ENCODE measurements at places on chromosomes 6 and 20. TPM values are rescaled to one million over a fixed set of nuclear protein-coding genes. Genes with fewer than 3 reads are reported as not detected.

Gene IRF4
- total RNA-seq: 0.28 TPM

Gene ARMC12
- under 0.01 TPM for total RNA-seq

Gene MLN
- total RNA-seq: not detected

Gene OVOL2
- total RNA-seq: not detected

Gene WASF1
- total RNA-seq: 6.5 TPM

Gene COL19A1
- 1.4 TPM for total RNA-seq

Gene STAU1
- 32.4 TPM for total RNA-seq

Gene HAO1
- not detected for total RNA-seq

Gene TCF21
- 8.2 TPM for total RNA-seq

Gene EMILIN3
- not detected for total RNA-seq

Gene SNAP91
- total RNA-seq: not detected

Gene INSM1
- not detected for total RNA-seq

Gene ISM1
- total RNA-seq: not detected

Gene TBC1D7
- 16.9 TPM for total RNA-seq

Gene PLAGL1
- 16.9 TPM for total RNA-seq

Gene SLPI
- not detected for total RNA-seq

Gene FRMD1
- total RNA-seq: not detected

Gene HMGA1
- 40.9 TPM for total RNA-seq

Gene PLEKHG1
- total RNA-seq: 1.5 TPM

Gene BTNL2
- total RNA-seq: not detected

Gene CRIP3
- not detected for total RNA-seq

Gene IDH3B
- 55.2 TPM for total RNA-seq

Gene SLC32A1
- total RNA-seq: under 0.01 TPM

Gene NRSN1
- not detected for total RNA-seq

Gene SLC12A5
- not detected for total RNA-seq

Gene GSTA1
- total RNA-seq: not detected

Gene NT5E
- total RNA-seq: 306 TPM

Gene MGME1
- 13.0 TPM for total RNA-seq

Gene FAM217A
- total RNA-seq: not detected

Gene DUSP15
- not detected for total RNA-seq

Gene C20orf204
- 0.77 TPM for total RNA-seq

Gene PRL
- total RNA-seq: not detected

Gene AKAP7
- total RNA-seq: 8.6 TPM

Gene UBE2V1
- 30.4 TPM for total RNA-seq

Gene RBM39
- 357 TPM for total RNA-seq

Gene TOP1
- 15.5 TPM for total RNA-seq

Gene MAS1
- total RNA-seq: under 0.01 TPM

Gene MDFI
- 1.3 TPM for total RNA-seq

Gene BPIFB3
- total RNA-seq: not detected

Gene SIRPA
- total RNA-seq: 9.9 TPM

Gene PAK1IP1
- total RNA-seq: 17.5 TPM

Gene TAF4
- total RNA-seq: 2.7 TPM

Gene SPATS1
- total RNA-seq: not detected

Gene LSM2
- 18.0 TPM for total RNA-seq

Gene SIGLEC1
- under 0.01 TPM for total RNA-seq

Gene SIRPB2
- total RNA-seq: not detected

Gene DEFB132
- total RNA-seq: not detected

Gene HEBP2
- total RNA-seq: 31.8 TPM

Gene BPIFB2
- total RNA-seq: not detected

Gene DAAM2
- 36.9 TPM for total RNA-seq

Gene NKAIN4
- not detected for total RNA-seq

Gene NOX3
- total RNA-seq: not detected

Gene CTAGE9
- total RNA-seq: not detected

Gene VIP
- not detected for total RNA-seq

Gene CGA
- 0.28 TPM for total RNA-seq

Gene PPP1R14C
- 0.38 TPM for total RNA-seq

Gene L3MBTL1
- total RNA-seq: 10.4 TPM

Gene CHRNA4
- not detected for total RNA-seq

Gene GINM1
- 111 TPM for total RNA-seq

Gene MAK
- not detected for total RNA-seq

Measured in regular cardiac myocyte (primary cell).